ENCODE measurements at places on chromosomes 3 and 15.

- DNase-seq: no peak
These were observed 759.2 kb upstream of the CFAP20DC start for GRCh38 chr3:59809016-59809415.

- no peak for DNase-seq
These were observed 1105.8 kb downstream of the IGSF11 start for GRCh38 chr3:117928836-117929235.

DNA sequence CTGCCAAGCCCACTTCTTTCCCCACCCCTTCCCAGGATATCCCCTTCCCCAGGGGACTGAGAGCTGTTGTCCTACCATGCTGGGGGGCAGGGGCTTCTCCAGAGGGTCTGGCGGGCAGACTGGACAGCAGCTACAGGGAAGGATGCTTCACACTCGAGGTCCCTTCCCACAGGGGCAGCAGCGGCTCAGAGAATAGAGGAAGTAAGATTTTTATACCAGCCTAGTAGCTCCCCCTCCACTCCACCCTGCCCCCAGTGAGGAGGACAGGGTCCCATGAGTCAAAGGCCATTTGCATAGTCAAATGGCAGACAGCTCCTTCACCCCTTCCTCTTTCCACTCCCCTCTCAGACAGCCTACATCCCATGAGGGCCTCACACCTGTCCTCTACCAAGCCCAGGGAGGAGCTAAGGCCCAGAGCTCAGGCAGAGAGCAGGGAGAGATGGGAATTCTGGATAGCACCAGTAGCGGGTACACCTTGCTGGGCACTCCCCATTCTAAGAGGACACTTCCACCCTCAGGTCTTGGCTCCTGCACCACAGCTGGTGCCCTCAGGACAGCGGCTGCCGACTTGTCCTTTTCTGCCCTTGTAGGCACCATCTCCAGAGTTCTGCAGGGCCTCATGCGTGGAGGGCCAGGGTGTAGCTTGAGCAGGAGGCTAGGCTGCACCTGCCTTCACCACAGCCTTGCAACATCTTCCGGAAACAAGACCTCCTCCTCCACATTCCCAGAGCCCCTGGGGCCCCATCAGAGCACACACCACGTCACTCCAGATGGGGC, at the start of gene TLR9:
Gene TLR9, minus strand, starts transcription at position 194 of the 777 bp plus-strand sequence. Its CDS starts 116 bp downstream, at position 78.
- no peak for DNase-seq

- DNase-seq: no peak
These were observed 5.3 kb downstream of the P2RY12 start for GRCh38 chr3:151379083-151379734.

DNA sequence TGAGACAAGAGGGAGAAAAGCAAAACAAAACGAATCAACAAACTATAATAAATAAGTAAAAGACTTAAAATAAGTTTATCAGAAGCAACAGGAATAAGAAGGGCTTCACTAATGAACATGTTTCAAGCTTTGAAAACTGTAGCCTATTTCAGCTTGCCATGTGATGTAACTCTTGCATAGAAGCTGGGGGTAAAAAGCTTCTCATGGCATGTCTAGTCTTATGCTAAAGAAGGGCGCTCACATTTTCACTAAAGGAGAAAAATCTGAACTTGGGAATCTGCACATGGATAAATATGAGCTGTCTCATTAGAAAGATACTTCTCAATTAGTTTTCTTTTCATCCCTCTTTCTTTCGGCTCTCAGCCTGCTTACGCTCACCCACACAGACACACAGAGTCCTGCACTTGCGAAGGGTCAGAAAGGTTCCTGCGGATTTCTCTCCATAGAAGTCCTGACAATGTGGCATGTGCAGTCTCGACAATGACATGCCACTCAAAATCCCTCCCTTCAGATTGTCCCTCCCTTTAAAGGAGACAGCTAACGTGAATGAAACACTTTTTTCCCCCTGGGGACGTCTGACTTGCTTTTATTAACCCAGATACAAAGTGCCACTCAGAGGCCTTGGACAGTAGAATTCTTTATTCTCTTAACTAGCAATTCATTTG, 568.9 kb upstream of the NR2F2 start:
- no peak for DNase-seq

- DNase-seq: no peak
These were observed 43.0 kb upstream of the ATP2C1 start for GRCh38 chr3:130850843-130851242.

DNA sequence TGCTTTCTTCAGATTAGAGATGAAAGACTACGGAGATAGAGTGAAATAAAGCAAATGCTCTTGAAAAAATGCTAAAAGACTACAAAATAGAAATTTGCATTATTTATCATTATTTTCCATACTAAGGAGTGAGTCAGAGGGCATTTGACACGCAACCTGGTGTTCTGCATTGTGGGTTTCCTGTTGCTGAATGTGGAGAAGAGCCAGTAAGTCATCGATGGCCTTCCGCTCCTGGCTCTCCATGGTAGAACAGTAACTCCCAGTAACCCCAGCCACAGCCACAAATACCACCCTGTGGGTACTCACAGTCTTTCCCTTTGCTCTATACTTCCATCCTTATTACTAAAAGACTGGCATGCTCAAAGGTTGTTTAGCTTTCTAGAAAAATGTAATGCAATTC, 61.5 kb downstream of the CGGBP1 start:
- peak; percentile 67 for DNase-seq

DNA sequence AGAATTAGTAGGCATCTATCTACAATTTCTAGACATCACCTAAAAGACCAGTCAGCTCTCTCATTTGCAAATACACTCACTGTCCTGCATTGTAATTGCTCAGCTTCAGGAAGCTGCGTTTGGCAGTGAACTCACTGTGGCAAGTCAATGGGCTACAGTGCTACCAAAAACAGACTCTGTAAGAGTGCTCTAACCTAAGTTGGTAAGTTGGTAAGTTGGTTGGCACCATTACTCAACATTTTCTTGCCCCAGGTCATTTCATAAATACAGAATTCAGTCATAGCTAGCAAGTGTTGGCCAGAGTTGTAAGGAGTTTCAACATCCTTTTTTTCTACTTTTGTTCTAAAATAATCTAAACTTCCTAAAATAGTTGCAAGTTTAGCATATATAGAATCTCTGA, 466.3 kb downstream of the NAALADL2 start:
- DNase-seq: no peak

DNA sequence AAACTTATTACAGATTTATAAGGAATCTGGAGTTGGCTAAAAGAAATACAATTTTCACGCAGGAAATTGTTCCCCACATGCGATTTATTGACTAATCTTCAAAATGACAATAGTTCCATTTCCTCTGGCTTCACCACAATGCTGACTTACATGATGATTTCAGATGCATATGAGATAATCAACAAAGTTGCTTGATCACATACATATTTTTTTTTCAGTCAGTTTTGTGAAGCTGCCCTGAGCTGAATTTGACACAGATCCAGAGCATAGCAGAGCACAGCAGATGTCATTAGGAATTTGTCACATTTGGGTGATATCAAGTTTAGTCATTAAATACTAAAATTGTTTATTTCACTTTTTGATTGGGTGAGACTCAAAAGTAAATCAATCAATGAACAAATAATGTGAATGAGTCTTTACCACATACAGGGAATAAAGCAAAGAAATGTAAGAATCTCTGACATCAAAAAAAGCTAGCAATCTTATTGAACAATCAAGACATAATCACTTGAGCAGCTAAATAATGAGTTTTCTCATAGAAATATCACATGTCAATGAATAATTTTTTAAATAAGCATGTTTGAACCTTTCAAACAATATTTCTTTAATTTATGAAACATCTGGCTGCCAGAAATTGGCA, 18.3 kb downstream of the CPB1 start:
- DNase-seq: no peak

DNA sequence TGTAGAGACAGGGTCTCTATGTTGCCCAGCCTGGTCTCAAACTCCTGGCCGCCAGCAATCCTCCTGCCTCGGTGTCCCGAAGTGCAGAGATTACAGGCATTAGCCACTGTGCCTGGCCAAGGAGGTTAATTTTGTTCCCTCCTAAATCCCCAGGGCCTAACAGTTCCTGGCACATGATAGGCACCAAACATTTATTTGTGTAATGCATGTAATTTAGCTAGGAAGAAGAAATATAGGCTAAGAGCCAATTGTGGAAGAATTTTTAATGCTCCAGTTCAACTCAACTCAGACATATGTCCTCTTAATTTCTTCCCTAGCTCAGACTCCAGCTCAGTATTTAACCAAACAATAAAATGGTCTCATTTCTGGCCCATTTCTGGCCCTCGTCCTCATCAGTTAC, 7.7 kb upstream of the ZNF592 start:
- DNase-seq: no peak

DNA sequence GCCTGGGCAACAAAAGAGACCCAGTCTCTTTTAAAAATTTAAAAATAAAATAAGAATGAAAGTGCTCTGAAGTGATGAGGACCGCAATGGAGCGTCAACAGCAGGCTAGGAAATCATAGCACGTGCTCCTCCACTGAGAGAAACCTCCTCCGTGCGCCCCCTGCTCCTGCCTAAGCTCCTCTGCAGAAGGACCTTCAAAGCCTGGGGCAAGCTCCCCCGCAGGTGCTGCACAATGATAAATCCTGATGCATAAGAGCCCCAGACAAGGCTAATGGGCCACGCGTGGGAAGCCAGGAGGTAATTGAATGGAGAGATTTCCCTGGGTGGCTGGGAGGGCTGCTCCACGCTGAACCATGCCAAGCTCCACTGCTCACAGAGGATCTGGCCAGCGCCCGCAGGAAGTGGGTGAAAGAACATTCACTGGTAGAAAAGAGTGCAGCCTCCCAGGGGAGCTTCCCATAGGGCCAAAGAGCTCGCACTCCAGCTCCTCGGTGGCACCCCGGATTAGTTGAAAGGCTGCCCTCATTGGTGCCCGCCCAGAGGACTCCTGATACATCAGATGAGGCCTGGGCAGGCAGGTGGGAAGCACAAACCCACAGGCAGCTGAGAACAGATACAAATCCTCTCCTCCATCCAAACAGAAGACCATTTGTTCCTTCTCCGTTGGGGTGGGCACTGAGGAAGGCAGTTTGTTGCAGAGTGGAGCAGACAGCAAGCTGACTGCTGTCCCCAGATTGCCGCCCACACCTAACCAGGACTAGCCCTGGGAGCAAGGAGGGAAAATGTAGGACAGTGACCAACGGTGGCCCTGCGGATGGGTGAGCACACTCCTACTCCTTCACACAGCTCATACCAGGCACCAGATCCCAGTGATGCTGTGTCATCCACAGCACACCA, 52.5 kb downstream of the CPN2 start:
- DNase-seq: no peak

DNA sequence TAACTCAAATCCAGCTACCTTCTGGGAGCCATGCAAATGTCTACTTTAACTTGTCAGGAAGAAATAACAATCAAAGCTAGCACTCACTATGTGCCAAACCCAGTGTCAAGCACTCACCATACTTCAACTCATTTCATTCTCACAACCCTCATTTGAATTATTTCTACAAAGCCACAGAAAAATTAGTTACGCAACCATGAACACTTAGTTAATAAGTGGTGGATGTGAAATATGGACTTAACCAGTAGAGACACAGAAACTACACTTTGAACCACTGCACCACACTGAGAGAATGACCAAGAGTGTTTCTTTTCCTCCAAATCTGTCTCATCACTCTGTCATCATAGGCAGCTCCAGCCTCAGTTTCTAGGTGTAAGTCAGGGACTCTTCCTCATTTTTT, 91.0 kb upstream of the MBNL1 start:
- DNase-seq: no peak

- DNase-seq: no peak
These were observed 56.0 kb upstream of the FAM3D start for GRCh38 chr3:58722561-58722960.

DNA sequence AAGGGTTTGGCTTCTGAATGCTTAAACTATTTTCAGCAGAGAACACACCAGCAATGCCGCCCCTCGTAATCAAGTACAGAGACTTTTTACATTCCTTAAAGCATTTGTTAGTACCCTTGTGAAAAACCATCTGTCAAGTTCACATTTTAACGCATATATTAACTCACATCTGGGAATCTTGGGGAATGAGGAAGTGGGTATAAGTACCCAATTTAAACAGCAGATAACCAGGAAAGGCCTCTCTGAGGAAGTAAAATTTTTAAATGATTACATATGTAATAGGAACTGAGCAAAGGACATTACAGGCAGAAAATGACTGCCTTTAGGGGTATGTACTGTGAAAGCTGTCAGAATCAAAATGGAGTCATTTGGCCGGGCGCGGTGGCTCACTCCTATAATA, 12.8 kb upstream of the CFAP44 start:
- no peak for DNase-seq

DNA sequence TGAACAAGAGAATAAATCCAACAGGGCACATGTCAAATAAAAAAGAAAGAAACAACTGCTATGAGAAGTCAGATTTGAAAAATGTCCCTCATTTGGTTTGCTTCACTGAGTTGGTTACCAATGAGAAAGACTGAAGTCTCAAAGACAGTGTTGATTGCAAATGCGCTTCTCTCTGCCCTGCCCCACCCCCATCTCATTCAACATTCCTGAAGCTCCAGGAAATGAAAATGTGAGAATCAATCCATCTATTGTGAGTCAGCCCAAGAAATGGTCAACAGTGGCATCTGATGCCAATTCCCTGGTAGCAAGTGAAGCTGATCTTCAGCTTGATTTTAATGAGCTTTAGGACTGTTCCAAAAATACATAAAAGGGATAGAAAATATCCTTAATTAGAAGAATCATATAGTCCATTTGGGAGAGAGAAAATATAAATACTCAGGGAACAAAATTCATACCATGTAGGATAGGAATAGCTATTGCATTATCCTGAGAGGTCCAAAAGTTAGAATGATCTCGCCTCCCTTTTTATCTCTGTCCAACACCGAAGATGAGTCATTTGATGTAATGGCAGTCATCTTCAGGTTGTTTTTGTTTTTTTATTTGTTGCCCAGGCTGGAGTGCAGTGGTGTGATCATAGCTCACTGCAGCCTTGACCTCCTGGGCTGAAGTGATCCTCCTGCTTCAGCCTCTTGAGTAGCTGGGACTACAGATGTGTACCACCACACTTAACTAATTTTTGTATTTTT, 200.3 kb upstream of the UMPS start:
- DNase-seq: no peak

- DNase-seq: no peak
These were observed 116.9 kb downstream of the DCLK3 start for GRCh38 chr3:36647423-36647853.

DNA sequence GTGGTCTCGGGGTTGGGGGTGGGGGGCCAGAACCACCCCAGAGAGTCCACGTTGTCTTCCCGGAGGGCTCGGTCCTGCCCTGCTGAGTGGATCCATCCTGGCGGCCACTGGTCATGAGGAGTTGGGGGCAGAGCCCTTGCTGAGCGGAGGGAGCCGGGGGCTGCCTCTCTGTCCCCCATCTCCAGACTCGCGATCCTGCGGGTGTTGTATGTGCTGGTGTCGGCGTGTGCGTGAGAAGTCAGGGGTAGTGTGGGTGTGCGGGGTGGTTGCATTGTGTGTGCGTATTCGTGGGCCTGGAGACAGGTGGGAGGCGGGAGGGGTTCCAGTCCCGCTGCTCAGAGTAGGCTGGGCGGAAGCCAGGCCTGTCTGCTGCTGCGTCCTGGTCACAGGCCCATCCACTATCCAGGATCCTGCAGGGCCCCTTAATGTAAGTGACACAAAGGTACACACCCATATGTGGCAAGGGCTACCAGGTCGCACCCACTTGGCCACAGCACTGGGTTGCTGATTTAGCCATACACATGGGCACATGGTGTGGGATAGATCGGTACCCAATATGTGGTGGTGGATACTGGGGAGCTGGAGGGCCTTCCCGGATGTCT, 30.7 kb downstream of the NBEAL2 start:
- no peak for DNase-seq

Data from stimulated activated naive CD8-positive, alpha-beta T cell treated with anti-CD3 and anti-CD28 coated beads, Interleukin-15, amount 100 ng/mL, for 72 hours (primary cell).